ENCODE measurements at places on chromosomes 12 and 14. TPM values are rescaled to one million over a fixed set of nuclear protein-coding genes. Genes with fewer than 3 reads are reported as not detected.
A peak's percentile ranks its signal among the peaks of the same experiment; 100 is the strongest.

The PAWR gene
- total RNA-seq = 92.3 TPM

The SIX1 gene
- 0.41 TPM for total RNA-seq

The RHEBL1 gene
- 3.2 TPM for total RNA-seq

The LALBA gene
- total RNA-seq = not detected

The MYH6 gene
- total RNA-seq = 1.6 TPM

The SLC7A8 gene
- 24.3 TPM for total RNA-seq

The BCL2L14 gene
- 0.64 TPM for total RNA-seq

The ATF7IP gene
- total RNA-seq = 153 TPM

The LRRC10 gene
- not detected for total RNA-seq

The CISTR gene
- total RNA-seq = 1.4 TPM

The CLEC4D gene
- 0.31 TPM for total RNA-seq

DNA sequence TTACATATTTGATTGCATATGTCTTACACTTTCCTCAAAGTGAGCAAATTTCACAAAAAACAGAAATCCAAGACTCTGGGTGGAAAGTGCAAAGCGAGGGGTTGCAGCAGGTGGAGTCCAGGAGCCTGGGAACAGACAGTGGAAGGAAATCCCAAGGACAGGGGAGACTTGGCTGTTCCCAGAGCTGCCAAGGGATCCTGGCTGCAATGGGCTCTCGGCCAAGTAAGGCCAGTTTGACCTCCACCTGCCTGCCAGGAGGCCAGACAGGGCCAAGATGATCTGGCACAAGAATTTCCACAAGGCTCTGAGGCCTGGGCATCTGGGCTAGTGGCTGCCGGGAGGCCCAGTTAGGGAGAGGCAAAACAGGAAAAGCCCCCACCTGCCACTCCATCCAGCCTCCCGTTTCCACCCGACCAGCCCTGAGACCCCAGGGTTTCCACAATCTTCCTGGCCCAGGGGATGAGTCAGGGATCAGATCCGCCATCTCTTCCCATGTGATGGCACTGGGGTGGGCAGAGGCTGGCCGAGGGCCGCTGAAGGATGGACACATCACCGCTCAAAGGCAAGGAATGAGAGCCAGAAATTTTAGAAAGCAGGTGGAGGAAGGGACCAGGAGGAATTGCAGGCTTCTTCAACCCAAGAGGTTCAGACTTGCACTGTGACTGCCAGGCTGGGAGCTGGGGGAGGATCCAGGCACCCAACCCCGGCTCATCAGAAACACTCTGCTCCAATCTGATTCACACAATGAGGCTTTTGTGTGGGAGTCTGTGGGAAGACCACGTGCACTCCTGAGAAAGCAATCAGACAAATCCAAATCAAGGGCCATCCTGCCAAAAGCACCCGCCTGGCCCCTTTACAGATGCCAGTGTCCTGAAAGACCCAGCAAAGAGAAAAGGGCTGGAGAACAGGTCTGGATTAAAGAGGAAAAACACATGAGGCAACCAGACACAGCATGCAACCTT lies 16.3 kb downstream of the SCARB1 start:
- no peak for DNase-seq

- no peak for DNase-seq
Measured at GRCh38 chr12:106118381-106119130, 20.2 kb downstream of the NUAK1 start.

DNA sequence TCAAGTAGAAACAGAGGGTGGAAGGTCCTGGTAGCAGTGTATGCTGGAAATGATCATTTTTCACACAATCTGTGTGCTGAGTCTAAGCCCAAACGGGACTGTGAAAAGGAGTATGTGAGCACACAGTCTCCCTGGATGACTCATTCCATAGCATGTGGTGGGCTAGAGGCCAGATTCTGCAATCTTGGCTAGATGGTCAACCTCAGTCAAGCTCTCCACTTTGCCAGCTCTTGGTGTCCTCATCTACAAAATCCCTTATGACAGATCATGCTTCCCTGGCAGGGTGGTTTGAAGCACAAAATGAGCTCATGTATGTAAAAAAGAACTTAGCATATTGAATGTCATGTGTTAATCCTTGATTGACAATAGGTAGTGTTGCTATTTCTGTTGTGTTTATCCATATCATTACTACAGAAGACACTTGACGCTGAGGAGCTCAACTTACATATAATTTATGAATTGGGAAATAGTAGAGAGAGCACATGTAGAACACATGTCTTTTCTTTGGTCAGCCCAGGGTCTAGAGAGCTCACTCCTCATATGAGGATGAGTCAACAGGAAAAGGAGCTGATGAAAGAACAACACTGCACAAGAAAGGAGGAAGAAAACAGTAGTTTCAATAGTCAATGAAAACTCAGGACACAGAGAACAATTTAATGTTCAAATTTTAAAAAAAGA lies 517.5 kb downstream of the BCL11B start:
- DNase-seq = no peak

DNA sequence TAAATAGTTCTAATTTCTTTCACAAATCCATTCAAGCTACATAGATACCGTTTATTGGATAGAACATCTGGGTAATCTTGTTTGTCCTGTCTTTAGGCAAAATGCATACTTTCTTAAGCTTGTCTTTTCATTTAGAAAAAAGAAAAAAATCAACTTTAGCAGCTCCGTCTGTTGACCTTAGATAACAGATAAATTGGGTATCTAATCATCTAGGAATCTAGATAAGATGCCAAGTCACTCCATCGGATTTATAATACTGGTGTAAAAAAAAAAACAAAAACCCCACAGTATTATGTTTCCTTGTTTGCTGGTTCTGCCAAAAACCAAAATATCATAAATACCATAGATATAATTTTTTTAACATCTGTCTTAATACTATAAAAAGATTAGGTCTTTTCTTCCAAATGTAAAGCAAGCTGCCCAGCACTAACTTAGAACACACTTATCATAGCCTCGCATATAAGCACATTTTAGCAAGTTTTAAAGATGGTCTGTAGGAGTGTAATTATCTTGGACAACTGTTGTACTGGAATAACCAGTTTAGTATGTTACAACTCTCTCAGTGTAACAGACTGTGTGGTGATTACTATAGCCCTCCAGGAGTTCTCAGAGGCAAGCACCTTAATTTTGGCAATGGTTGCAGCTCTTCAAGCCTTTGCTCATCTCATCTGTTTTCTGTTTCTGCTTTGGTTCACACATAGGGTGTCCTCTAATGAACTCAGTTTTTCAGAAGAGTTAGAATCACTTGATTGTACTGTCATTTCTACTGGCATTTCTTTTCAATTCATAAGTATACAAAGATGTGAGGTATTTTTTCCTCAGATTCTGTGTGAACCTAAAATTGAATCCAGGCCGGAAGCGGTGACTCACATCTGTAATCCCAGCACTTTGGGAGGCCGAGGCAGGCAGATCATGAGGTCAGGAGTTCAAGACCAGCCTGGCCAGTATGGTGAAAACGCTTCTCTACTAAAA lies 83.1 kb downstream of the ANO6 start:
- DNase-seq = no peak

DNA sequence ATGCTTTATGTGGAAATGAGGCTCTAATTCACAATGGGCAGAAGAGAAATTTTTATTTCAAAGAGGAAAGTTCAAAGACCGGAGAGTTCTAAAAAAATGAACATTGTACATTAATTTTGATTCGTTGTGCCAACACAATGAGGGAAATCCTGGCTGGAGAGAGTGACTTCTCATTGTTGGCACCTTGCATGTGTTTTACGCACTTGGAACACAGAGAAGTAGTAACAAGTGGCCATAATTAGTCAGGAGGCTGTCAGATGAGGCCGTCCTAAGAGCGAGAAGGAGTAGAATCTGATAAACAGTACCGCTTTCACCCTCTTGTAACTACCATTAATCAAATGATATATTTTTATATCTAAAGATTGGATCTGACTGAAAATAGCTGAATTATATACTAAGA lies 6.9 kb downstream of the LMO3 start:
- DNase-seq = no peak

DNA sequence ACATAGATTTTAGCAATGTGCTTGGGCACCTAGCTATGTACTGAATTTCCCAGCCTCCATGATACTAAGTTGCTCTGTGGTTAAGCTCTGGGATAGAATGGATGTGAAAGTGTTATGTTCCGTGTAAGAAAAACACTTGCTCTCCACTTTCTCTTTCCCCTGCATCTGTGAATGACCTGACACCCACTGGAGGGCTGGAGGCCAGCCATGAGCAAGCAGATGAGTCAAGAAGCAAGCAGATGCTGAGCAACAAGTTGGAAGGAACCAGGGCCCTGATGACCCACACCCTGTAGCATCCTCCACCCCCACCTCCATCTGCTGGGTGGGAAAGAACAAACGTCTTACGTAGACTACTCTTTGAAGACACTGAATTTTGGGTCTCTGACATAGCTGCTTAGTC lies 56.6 kb downstream of the EID3 start:
- no peak for DNase-seq

DNA sequence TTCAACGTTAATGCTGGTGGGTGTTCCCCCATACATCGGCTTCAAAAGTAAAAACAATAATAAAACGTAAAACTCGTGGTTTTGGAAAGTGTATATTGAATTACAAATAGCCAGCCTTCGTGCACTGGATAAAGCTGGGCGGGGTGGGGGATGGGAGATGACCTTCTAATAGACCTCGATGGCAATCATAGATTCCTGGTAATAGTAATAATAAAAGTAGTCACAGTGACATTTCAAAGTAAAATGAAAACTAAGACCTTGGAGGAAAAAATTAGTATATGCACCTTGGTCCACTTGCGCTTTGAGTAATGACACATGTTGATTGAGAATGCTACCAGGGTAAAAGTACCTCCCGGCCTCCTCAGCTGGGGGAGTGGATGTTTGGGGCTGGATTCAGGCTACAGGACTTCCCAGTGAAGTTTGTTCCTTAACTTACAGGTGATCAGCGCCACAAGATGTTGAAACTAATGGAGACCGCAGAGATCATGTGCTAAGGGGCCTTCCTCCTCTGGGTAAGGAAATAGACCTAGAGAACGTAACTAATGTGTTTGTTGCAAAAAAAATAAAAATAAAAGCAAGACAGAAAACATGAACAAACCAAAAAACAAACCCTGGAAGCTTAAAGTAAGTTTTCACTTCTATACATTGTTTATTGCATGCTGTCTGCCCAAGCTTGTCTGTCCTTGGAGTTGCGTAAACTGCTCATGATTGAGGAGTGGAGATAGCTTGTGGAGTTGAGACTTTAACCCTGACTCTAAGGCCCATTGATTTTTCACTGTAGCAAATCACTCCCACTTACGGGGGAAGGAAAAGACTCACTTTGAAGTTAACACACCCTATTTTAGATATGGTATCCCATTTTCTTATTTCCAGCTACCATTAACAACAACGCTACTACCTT lies 907 bp upstream of the LRIG3 start:
- DNase-seq = no peak

GRCh38 chr14:89616852-89617341 lies 199.9 kb upstream of the FOXN3 start:
- DNase-seq = peak; percentile 26

DNA sequence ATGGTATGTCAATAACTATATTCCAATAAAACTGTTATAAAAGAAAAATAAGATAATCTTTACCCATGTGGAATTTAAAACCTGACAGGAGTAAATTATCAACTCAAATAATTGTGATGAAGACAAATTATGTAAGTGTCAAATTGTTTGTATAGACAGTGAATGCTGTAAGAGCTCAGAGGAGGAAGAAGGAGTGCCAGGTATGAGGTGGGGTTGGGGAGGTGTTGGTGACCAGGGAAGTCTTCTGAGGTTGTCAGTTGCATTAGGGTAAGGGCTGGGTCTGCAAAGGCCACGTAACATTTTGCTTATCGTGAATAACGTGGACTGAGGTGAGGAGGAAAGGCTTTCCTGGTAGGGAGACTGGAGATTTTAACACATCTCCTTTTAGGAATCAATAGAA lies 2.5 kb upstream of the MAX start:
- no peak for DNase-seq

GRCh38 chr14:79356040-79356439 lies 855.3 kb downstream of the DIO2 start:
- DNase-seq = no peak

DNA sequence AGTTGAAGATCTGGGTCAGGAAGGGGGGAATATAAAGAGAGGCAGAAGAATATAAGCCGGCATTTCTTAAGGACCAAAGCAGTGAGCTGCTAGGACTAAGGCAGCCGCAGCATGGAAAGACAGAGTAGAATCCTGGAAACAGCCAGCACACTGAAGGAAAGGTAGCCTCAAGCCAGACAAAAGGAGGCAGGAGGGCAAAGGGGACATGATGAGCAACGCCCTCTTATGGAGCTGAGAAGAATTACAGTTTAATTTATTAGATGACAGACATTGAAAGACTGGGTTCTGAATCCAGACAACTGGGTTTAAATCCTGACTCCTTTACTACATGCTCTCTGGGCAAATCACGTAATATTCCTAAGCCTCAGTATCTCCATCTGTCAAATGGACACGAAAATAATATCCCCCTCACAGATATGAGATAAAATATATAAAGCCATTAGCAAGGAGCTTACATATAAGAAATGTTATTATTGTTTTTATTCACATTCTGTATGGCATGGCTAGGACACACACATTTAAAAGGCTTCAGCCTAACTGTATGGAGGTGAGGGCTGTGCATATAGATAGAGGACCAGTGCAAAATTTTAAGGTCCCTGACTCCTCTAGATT lies 8.1 kb upstream of the PCED1B start:
- DNase-seq = no peak

GRCh38 chr14:54916101-54916500 lies 13.5 kb upstream of the GCH1 start:
- DNase-seq = no peak

DNA sequence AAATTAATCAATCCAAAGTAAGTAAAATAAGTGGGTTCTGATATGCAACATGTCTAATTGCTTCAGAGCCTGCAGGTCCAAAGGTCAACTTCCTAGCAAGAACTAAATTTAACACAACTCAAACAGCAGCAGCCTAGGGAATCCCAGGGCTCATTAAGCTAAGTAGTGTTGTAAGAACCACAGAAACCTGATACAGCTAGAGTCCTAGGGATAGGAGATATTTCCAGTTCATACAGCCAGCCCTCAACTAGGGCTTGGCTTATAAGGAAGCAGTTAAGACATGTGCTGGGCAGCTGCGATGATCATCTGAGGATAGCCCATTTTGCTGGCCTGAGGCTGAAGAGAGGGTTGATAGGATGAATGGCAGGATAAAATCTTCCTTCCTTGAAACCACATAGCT lies at the start of gene OR4Q3:
Gene OR4Q3 (plus strand): TSS at position 316 of the 400 bp plus-strand sequence.
- no peak for DNase-seq

GRCh38 chr14:58107947-58108552 lies 44.0 kb downstream of the ARMH4 start:
- DNase-seq = peak; percentile 34

Measured in endothelial cell (in vitro differentiated cells).